NCI-H526 treated with DMSO at 0.1 percent for 48 hours (cell line): ENCODE measurements at places on chromosomes 7 and 10.

DNA sequence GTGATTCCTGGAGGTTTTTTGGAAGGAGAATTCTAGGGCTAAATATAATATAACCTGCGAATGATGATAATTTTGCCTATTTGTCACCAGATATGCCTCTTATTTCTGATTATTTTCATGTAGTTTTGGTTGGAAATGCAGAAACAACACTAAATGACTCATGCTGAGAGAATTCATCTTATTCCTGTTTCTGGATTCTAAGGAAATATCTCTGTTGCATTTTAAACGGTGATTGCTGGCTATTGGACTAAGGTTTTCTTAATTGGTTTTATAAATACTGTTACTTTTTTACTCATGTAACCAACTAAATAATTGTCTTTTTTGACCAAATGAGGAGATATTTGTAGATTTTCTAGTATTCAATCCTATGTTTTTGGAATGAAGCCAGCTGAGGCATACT lies 204.9 kb upstream of the NPSR1 start:
- no peak for DNase-seq

GRCh38 chr10:122911889-122912484 lies 1.6 kb downstream of the FAM24A start:
- DNase-seq = no peak

GRCh38 chr10:115335366-115335765 lies 242.2 kb downstream of the ATRNL1 start:
- DNase-seq = no peak

DNA sequence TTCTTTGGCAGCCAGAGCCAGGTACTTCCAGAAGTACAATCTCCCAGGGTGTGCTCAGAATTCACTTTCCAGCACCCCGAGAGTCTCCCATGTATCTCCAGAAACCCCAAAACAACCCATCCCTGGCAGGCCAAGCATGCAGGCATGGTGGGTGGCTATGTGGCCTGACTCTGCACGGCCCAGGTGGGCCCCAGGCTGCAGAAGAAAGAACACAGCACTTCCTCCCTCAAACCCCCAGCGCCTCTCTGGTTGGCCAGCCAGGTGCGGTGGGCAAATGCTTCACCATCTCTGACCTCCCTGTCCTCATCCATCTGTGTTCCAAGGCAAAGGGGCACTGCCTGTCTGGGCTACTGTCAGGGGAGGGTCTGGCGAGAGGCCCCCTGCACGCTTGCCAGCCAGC lies 100.3 kb downstream of the MKI67 start:
- DNase-seq = no peak

DNA sequence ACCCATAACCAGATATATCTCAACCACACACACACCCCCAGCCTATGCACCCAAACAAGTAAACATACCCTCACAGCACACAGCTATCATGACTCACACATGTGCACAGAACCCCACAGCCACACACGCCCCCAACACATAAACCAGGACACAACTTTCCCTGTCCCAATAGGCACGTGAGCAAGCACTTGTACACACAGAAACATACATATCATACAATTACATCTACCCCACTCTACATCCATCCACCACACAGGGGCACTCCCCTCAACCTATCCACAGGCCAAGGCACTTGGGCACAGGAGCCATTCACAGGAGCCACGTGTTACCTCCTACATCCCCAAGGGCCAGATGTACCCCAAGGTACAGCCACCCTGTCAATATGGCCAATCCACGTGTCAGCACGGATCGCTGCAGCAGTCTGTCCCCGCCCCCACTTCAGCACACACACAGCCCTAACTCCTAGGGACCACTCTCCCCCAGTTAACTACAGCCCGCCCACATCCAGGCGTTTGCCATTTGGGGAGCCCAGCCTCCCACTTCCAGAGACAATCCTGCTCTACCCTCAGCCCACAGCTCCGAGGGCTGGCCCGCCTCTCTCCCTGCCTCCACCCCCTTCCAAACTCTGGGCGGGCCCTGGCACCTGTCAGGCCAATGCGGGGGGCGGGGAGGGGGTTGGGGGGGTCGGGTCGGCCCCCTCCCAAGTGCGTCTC lies 163.5 kb downstream of the SH3PXD2A start:
- DNase-seq = no peak

DNA sequence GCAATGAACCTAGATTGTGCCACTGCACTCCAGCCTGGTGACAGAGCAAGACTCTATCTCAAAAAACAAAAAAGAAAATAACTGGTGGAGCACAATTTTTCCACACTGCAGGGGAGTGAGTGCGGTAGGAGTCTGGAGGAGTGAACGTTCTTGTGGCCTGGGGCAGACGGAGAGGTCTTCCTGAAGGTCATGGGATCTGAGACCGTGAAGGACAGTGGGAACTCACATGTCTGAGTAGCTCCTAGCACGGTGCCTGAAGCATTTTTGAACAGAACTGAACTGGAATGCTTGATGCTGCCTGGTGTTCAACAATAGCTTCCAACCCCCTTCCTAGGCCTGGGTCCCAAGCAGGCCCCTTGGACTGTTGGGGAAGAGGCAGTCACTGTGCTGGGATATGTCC lies 84.3 kb upstream of the PODXL start:
- no peak for DNase-seq

DNA sequence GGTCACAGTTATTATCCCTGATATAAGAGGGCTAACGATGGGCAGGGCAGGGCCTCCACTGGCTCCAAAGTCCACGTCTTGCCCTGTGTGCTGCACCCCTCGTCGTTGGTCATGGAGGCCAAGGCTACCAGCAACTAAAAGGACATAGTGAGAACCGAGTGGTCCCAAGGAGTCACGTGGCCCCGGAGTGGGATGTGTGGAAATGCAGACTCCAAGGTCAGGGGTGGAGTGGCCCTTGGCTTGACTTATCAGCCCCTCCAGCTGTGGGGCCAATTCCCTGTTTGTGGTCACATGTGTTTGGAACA lies 30.7 kb downstream of the BTBD16 start:
- DNase-seq = no peak

GRCh38 chr7:156949541-156950380 lies at the start of gene NOM1:
NOM1 (plus strand) TSS chr7:156949712; CDS start chr7:156949738, 26 bp downstream.
- peak; percentile 74 for DNase-seq

- DNase-seq = no peak
Measured at GRCh38 chr10:124088915-124089314, 4.5 kb downstream of the CHST15 start.

GRCh38 chr7:44969701-44970522 lies 8.9 kb downstream of the MYO1G start:
- DNase-seq = no peak

- no peak for DNase-seq
Measured at GRCh38 chr10:92385831-92386230, 94.9 kb downstream of the MARCHF5 start.

- no peak for DNase-seq
Measured at GRCh38 chr10:11896549-11897200, 73.5 kb downstream of the PROSER2 start.

DNA sequence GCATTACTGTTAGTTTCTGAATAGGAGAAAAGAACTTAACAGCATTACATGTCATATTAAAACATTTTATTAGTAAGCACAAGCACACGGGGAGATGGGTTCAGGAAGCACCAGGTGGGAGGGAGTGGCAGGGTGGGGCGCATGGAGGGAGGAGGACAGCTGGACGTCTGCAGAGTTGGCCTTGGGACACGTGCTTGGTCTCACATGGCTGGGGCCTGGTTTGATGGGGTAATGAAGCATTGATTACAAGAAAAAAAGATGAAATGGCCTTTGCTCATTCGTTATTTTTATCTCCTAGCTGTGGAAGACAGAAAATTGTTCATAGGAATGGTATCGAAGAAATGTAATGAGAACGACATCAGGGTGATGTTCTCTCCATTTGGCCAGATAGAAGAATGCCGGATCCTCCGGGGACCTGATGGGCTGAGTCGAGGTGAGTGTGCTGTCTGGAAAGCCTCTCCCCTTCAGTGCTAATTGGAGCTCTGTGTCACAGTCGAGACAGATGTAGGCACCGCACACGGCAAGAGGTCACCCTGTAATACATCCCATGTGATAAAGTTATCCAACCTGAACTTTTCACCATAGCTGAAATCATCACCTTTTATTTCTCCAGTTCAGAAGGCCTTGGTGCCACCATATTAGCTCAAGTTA lies 239.9 kb downstream of the CELF2 start:
- DNase-seq = no peak

DNA sequence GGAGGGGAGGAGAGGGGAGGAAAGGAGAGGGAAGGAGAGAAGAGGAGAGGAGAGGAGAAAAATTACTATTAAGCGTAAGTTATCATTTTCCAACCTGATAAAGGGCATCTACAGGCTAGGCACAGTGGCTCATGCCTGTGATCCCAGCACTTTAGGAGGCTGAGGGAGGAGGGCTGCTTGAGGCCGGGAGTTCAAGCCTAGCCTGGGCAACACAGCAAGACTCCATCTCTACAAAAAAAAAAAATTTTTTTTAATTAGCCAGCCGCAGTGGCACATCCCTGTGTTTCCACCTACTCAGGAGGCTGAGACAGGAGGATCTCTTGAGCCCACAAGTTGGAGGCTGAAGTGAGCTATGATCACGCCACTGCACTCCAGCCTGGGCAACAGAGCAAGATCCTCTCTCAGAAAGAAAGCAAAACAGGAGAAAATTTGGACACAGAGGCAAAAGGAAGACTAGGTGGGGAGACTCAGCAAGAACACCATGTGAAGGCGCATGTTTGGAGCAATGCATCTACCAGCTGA lies 35.2 kb upstream of the GTF2I start:
- DNase-seq = no peak

- no peak for DNase-seq
Measured at GRCh38 chr10:129793479-129793878, 170.6 kb downstream of the EBF3 start.

- no peak for DNase-seq
Measured at GRCh38 chr7:90766814-90767564, 170.9 kb downstream of the CDK14 start.

DNA sequence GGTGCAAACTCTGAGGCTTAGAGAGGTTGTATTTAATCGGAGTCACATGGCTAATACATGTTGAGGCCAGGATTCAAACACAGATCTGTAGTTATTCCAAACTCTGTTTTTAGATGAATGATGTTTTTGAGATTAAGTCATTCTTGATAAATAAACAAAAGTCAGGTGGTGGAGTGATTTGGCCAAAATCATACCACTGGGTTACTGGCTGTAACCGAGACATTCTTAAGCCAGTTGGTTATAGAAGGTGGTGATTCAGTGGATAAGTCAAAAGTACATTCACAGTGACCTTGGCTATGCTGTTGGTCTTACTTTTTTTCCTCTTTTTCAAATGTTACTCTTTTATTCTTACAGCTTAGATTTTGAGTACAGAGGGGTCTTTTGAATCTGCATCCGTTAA lies 361.4 kb downstream of the KIF20B start:
- DNase-seq = no peak

- no peak for DNase-seq
Measured at GRCh38 chr7:5678295-5679047, 103.0 kb downstream of the RNF216 start.

DNA sequence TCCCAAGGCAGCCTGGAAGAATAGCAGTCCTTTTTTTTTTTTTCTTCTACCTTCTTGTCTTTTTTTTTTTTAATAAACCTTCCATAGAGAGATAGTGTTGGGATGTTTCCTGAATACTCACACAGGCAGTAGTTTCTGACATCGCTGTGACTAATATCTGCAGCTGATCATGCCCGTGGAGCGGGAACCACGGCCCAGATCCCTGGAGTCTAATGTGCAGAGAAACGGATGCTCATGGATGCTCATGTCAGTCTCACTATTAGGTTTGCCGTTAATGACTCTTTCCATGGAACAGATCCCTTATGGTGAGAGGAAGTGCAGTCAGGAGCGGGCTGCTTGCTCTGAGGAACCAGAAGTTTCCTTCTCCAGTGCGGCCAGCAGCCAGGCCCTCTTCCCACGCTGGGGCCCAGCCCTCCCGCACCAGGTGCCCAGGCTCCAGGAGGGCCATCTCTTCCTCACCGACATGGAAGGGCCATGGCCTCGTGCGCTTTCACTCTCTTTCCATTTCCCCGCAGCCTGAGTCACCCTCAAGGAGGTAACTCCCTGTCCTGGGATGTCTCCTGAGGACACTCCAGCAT lies 132.5 kb downstream of the WDR37 start:
- DNase-seq = no peak

- peak; percentile 72 for DNase-seq
Measured at GRCh38 chr7:157485361-157485831, 148.6 kb downstream of the DNAJB6 start.

GRCh38 chr7:138089080-138089901 lies 13.0 kb downstream of the AKR1D1 start:
- DNase-seq = no peak

- DNase-seq = no peak
Measured at GRCh38 chr10:110395350-110396283, 90.9 kb upstream of the SMNDC1 start.

DNA sequence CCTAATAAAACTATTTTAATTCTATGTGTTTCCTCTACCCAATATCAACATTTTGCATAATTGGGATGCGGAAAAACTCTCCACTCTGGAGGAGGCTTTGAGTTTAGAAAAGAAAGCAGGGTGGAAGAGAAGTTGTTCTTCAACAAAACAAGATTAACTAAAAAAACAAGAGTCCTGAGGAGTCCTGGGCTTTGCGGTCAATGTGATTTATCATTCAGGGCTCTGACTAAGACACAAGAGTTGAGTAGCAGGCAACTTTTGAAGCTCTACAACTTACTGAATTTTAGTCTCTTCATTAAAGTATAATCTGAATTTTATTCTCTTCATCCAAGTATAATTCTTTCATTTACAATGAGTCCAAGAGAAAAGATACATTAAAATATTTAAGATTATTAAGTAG lies 18.3 kb upstream of the TMEM26 start:
- DNase-seq = no peak

- DNase-seq = no peak
Measured at GRCh38 chr7:135349746-135350145, 116.1 kb downstream of the STRA8 start.

DNA sequence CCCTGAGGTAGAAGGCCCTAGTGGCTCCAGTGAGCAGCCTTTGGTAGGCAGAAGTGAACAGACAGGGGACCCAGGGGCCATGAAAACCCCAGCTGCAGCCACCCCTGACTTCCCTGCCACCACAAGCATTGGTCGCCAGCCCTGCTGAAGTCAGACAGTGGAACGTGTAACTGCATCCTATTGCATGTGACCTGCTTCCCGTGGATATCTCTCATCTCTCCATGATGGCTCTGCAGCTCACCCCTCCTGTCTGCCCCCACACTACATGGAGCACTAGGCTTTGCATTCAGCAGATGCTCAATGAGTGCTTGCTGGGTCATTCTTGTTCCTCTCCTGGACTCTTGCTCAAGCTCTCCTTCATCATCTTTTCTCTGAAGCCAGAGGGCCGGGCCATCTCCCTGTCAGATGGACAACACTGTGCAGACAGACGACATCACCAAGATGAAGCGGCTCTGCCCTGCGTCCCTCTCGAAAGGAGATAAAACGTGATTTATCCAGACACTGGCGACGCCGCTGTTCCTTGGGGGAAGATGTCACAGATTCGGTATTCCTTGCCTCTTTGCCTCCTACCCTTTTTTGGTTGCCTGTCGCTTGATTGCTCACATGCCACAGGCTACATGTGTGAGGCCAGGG lies 117.5 kb downstream of the SH3PXD2A start:
- no peak for DNase-seq

DNA sequence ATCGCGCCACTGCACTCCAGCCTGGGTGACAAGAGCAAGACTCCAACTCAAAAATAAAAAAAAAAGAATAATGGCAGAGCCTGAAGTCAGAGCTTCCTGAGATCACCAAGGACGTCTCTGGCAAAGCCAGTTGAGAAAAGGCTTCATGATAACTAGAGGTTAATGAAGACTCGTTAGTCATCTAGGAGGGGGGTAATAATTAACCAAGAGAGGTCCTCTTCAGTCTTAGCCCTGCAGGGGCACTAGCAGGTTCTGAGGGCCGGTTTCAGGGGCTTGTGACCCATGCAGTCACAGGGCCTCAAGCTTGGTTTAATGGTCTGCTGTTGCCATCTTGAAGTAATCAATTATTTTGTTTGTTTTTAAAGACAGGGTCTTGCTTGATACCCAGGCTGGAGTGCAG lies 28.6 kb upstream of the PROSER2 start:
- no peak for DNase-seq
